ENCODE measurements at places on chromosomes 7 and 10.
A peak's percentile ranks its signal among the peaks of the same experiment; 100 is the strongest.

DNA sequence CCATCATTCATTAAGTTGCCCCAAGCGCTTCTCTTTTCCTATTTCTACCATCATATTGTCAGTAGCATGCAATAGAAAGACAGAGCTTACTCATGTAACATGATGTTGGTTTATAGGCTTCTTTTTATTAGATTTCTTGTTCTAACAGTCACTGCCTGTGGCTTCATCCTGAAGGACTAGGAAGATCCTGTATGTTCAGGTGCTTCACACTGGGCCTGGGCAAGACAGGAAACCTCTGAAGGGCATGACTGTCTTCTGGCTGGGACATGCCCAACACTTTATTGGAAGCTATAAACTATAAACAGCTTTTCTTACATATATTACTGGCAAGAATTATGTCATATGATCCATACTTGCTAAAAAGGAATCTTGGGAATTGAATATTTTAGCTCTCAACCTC lies 258.4 kb upstream of the AKR1E2 start:
- DNase-seq: no peak

- no peak for DNase-seq
These were observed 33.3 kb upstream of the TES start for GRCh38 chr7:116177009-116177408.

GRCh38 chr10:3220853-3221252 lies 48.3 kb upstream of the PITRM1 start:
- DNase-seq: no peak

- DNase-seq: no peak
These were observed 671.0 kb upstream of the FOXK1 start for GRCh38 chr7:4010923-4011656.

DNA sequence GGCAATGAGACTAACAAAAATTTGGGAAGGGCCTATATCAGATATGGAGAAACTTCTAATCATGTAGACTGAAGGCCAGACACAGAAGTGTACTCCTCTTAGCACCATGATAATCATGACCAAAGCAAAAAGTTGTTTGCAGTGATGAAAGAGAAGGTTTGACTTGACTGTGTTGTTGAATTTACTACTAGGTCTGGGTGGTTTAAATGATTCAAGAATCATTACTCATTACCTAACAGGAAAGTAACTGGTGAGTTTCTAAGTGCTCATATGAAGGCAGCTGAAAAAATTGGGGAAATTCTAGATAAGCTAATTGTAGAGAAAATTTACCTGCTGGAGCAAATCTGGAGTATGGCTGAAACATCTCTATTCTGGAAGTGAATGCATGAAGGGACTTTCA lies 451.5 kb upstream of the SORCS1 start:
- no peak for DNase-seq

DNA sequence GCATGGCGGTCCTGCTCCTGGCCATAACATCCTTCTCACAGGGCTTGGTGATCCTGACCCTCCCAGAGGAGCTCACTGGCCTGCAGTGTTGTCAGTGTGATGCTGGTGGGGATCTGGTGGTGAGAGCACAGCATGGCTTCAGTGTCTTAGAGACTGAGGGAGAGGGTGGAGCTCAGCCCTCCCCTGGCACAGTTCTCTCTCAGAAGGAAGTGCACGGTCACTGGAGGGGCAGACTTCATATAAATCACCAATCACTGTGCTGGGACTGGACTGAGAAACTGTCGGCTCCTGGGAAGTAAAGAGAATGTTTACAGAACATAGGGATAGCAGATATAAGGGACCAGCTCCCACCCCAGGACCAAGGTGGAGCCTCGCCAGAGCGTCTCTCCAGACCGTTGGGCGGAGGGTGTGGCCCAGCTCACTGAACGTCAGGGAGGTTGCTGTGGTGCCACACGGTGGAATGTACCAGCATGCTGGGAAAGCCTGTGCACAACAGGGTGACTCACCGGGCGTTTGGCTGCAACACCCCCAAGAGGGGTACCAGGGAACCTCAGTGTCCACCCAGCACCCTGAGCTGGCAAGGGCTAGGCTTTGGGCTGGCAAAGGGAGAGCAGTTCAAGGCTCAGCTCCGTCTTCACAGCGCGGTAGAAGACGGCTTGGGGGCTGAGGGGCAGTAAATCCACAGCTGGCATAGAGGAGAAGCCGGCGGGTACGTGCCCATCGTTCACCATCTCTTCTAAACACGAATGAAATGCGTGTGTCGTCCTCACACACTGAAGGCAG lies 8.8 kb upstream of the GET4 start:
- no peak for DNase-seq

DNA sequence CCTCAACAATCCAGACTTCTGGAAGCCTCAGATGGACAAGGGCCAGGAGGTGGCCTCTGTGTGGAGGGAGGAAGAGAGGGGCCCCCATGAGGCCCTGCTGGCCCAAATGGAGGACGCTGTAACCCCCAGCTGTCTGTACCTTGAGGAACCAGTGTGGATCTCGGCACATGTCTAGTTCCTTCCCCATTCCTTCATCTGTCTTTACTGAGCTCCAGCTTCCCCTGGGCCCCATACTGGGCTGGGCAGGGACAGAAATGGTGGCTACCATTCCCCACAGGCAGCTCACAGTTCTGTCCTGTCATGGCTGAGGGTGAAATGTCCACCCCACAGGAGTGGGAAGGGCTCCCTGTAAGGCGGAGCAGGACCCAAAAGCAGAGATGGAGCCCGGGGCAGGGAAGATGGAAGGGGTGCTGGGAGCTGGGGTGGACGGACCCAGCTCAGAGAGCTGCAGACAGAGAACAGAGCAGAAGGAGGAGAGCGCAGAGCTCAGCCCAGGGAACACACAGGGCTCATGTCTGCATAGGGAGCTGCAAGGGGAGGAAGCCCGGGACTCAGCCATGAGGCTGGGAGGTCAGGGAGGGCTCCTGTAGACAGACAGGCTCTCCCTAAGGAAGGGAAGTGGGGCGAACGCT lies 22.8 kb downstream of the ANTXRL start:
- no peak for DNase-seq

- no peak for DNase-seq
These were observed 382.9 kb upstream of the NPVF start for GRCh38 chr7:25611196-25611595.

DNA sequence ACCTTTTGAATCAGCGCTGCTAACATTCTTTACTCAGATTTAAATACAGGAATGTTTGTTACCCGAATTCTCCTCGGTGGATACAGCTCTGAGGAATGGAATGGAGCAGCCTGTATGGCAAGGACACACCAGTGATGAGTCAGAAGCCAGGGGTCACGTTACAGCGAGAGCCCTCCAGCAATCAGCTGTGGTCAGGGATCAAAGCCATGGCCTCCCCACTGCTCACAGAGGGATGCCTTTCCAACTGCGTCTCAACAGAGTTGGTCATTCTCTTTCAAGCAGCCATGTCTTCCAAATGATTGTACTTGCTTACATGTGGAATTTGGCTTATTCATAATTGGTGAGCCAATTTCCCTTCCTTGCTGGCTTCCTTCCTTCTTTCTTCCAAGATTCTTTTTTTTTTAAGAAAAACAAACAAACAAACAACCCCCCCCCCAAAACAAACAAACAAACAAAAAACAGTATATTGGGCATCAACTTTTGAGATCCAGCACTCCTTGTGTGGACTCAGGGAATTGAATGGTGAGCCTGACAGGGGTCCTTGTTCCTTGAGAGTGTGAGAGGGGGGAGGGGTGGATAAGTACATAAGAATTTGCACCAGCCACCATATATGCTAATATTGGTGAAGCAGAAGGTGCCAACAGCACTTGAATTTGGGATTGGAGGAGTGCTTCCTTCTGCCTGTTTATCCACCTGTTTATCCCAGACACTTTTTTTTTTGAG lies 100.2 kb downstream of the ATXN7L1 start:
- DNase-seq: no peak

GRCh38 chr10:30781670-30782121 lies 152.1 kb upstream of the LYZL2 start:
- no peak for DNase-seq

- DNase-seq: no peak
These were observed 1.3 kb upstream of the SPOCK2 start for GRCh38 chr10:72089618-72090017.

GRCh38 chr7:50832744-50833143 lies 50.0 kb upstream of the GRB10 start:
- DNase-seq: no peak

GRCh38 chr10:103916254-103916653 lies 1.7 kb downstream of the STN1 start:
- no peak for DNase-seq

- DNase-seq: no peak
These were observed 38.2 kb downstream of the RBM20 start for GRCh38 chr10:110682348-110682747.

DNA sequence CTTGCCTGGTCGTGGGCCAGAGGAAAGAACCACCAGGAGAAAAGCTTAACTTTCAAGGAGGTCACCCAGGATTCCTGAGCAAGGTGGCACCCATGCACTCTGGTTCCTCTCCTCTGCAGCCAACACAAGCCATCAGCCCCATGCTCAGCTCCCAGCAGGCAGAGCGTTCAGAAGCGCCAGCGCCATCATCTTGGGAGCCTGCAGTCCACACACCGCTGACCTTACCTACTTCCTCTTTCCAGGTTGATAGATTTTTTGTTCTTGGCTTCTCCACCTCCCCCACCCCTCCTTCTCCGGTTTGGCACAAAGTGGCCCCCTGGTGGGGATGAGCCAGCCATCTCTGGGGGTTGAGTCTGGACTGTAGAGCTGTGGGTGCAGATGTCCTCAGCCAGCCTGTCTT lies 1.7 kb upstream of the WDR86 start:
- DNase-seq: no peak

GRCh38 chr7:143429770-143430698 lies 13.2 kb upstream of the TAS2R60 start:
- no peak for DNase-seq

GRCh38 chr7:151139071-151139790 lies 28.3 kb downstream of the GBX1 start:
- DNase-seq: no peak

GRCh38 chr10:33216661-33217427 lies 117.6 kb downstream of the NRP1 start:
- DNase-seq: no peak

DNA sequence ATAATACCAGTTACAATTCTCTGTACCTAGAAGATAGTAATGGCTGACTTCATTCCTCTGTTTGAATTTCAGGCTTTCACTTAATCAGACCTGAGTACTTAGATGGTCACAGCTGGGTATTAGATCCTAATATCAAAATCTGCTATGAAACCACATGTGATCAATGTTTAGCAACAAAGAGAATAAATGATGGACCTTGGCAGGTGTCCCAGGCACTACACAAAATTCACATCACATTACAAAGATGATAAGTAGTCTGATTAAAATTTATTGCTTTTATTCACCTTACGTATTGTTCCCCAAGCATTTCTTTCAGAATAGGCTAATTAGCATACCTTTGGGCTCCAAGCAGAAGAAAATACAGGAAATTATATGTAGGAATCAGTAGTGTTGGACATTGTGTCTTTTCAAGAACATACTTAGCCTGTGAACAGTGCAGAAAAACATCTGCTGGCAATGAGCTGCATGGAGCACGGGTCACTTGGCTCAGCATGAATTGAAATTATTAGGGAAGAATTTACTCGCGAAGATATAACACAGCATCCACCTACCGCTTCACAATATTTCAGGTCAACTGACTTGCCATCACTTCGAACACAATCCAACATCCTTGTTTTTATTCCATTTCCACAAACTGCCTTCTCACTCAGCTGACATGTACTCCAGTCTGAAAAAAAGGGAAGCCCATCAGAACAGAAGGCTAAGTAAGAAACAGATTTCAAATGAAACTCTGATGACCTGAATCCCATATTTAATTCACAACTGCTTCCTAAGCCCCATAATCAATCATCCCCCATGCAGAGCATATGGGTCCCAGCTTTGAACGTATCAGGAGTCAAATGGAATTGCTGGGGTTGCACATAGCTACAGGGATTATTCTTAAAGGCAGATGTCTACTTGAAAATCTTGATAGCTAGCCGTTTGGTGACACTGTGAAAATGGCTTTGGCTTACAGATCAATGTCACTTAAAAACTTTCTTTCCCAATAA lies 421.0 kb downstream of the THSD7A start:
- no peak for DNase-seq

DNA sequence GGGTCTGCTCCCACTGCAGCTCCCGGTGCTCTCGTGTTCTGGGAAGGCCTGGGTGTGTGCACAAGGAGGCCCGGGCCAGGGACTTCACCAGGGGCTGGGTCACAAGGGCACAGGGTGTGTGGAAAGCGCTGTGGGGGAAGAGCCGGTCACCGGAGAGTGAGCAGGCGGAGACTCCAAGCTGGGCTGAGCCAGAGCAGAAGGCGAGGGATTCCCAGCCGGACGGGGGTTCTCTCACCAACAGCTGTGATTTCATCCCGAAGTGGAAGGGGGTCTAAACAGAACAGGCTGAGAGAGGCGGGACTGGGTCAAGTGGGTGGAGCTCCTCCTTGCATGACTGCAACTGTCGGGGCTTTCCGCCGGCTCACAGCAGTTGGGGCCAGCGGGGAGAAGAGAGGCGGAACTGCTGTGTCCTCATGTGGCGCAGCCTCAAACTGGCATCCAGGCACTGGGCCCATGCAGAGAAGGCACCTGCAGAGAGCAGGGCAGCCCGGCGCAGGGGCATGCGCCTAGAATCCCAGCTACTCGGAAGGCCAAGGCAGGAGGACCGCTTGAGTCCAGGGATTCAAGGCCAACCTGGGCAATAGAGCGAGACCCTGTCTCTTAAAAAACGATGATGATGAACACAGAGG lies 7.6 kb upstream of the ORAI2 start:
- peak; percentile 75 for DNase-seq

GRCh38 chr7:83267141-83267631 lies 104.5 kb upstream of the PCLO start:
- DNase-seq: no peak

- no peak for DNase-seq
These were observed 33.1 kb downstream of the SMC3 start for GRCh38 chr10:110600487-110601101.

GRCh38 chr7:43351683-43352082 lies 231.2 kb upstream of the STK17A start:
- DNase-seq: no peak

GRCh38 chr10:119281581-119282071 lies 74.3 kb downstream of the GRK5 start:
- no peak for DNase-seq

DNA sequence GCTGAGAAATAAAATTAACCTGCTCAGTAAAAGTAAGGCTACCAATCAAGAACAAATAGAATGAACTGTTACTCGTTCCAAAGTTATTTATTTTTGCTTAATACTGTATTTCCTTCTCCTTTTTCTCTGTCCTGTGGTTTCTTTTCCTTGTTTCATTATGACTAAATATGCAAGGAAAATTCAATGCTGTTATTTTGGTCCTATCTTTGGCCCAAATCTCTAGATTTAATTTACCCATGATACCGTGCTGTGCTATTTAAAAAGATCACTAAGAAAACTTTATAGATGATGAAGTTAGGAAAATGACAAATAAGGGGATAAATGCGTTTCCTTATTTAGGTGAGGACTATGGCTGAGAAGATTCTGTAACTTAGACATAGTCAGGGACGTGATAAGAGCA lies 45.3 kb upstream of the FAM133B start:
- DNase-seq: no peak

GRCh38 chr10:109961174-109962001 lies 38.1 kb upstream of the XPNPEP1 start:
- DNase-seq: no peak

Measured in stimulated activated CD4-positive, alpha-beta T cell treated with anti-CD3 and anti-CD28 coated beads, Interleukin-12 subunit alpha, Interleukin-12 subunit beta, amount 100 ng/mL, for 4 hours (primary cell).